Fibroblast of skin of left biceps (primary cell): ENCODE measurements at places on chromosomes 1 and 21.

GRCh38 chr1:100009458-100009857 is 39.7 kb downstream of the SLC35A3 start:
- DNase-seq = no peak

GRCh38 chr1:53132176-53132575 is 10.3 kb downstream of the SLC1A7 start:
- no peak for DNase-seq

GRCh38 chr1:42957880-42958487 is 684 bp downstream of the SLC2A1 start:
- DNase-seq = no peak

- no peak for DNase-seq
Measured at GRCh38 chr21:45801989-45802388, 158.5 kb downstream of the PCBP3 start.

DNA sequence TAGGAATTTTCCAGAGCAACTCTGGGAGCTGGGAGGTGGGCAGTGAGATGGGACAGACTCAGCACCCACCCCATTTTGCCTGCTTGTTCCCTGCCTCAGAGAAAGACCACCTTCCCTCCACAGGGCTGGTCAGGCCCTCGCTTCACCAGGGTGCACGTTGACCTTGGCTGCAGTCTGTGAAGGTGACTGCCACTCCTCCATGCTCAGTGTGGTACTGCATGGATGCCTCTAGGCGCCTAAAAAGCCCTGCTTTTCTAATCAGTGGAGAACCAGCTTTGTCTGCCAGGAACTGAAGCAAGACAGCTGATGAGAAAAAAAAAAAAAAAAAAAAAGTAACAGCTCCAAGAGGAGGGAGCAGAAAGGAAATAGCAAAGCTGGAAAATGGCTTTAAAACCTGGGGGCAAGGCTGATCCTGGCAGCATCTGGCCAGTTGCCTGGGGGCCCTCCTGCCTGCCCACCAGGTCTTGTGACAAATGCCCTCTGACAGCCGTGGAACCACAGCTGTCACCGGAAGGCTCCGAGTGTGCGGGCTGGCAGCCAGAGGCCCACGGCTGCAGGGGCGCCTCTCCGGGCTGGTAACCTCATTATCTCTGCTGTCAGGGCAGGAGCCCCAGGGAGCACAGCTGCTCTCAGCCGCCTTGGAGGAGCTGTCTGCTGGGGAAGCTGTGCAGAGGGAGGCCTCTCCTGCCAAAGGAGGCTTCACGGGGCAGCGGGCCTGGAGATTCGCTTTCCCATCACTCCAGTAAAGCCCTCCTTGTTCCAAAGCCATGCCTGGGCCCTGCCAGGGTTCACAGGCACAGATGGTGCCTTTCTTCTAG is 13.7 kb downstream of the KIAA1614 start:
- no peak for DNase-seq

GRCh38 chr1:153648000-153648643 is 10.4 kb upstream of the SNAPIN start:
- no peak for DNase-seq

GRCh38 chr21:31804008-31804394 is 68.8 kb upstream of the HUNK start:
- no peak for DNase-seq
